ENCODE measurements at places on chromosomes 5 and 9.

- no peak for DNase-seq
Observed at GRCh38 chr9:97506787-97507186, 5.3 kb downstream of the TMOD1 start.

DNA sequence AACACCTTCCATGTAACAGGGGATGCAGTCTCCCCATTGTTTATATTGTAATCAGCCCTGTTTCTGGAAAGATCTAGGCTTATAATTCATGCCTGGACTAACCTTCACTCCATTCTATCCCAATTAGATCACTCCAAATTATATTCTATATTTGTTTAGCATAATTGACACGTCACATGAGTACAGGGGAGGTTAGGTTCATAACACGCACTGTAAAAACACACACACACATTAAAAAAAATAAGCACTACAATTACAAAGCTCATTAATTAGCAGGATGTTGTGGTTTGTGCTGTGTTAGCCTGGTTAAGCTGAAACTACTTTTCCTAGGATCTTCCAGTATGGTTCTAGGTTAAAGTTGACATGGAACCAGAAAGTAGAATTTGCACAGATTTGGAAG, 126.0 kb downstream of the MLLT3 start:
- DNase-seq: no peak

DNA sequence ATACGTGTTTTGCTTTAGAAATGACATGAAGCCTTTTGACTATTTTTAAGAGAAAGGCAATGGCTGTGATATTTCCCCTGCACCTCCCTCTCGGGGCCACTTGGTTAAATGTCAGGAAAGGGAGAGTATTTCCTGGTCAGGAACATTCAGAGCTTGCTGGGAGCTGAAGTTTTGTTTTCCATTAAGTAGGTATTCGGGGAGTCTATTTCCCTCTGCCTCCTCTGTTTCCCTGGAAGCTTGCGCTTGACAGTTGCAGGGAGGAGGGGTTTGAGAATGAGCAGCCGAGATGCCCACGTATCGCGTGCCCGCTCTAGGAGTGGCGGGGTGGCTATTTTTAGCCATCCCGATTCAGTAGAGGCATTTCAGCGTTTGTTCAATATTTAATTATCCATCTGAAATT, 6.7 kb downstream of the DAB2IP start:
- no peak for DNase-seq

DNA sequence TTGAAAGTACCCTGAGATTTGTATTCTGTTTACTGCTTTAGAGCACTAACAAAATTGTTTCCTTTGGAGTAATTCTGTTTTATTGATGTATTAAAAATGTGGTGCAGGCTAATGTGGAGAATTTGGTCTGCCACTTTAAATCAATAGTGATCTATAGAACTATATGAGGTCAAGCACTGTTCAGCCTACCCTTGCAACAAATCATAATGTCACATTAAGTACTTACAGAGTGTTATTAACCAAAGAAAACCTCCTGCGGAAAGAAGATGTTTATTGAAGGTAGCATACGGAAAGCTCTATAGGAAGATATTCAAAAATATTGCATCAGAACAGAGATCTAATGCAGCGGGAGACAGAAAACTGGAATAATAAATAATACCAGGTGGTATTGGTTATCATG, 865.0 kb upstream of the TYRP1 start:
- DNase-seq: no peak

DNA sequence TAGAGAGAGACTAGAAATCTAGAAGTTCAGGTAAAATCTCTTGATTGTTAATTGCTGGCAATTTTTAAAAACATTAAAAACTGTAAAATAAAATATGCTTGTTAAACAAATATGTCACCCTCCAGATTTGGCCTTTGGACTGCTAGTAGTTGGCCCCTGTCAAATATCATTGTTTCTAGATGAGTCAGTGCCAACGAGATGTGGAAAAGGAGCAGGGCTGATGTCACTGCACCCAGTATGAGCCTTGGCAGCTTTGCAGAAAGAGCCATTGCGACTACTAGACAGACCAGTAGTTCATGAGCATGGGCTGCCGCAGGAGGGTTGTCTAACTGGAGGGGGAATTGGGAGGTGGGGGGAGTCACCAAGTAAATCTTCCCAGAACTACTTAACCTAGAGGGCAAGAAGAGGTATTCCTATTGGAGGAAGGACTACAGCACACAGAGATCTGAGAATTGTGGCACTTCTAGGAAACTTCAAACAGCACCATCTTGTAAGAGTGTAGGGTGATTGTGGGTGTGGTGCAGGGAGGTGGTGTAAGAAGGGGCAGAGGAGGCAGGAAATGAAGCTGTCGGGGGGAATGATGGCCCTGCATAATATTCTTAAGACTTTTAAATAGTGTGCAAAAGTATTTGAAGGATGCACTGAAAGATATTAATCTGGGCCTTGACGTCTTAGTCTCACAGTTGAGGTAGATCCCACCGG, 7.1 kb upstream of the DOCK2 start:
- no peak for DNase-seq

DNA sequence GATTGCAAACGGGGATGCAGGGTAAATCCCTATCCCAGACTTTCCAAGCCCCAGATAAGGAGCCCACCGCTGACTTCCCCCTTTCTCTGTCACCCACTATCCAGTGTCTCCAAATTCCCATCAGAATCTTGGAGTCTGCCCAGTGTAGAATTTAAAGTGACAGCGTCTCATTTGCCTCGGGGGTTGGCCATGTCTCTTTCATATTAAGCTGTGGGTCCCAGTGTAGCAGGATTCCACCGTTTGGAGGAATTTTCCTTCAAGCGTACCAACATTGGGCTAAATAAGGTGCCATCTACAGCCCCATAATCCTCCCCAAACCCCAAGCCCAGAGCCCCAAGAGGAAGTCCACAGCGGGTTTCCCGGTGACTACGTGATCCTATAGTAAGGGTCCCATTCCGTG, 1.1 kb downstream of the BRINP1 start:
- DNase-seq: no peak

DNA sequence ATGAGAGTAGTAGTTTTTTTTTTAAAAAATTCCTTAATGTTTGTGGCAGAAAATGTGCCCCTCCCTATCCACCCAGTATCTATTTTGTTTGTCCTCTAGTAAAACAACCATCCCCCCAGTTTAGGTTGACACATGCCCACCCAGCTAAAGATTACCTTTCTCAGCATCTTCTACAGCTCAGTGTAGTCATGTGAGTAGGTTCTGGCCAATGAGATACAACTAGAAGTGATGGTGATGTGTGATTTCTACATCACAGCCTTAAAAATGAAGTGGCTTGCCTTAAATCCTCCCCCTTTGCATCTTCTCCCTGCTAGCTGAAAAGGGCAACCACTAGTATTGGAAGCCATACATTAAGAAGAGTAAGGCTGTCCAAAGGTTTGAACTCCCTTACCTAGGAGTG, 14.9 kb downstream of the CHD1 start:
- DNase-seq: no peak

DNA sequence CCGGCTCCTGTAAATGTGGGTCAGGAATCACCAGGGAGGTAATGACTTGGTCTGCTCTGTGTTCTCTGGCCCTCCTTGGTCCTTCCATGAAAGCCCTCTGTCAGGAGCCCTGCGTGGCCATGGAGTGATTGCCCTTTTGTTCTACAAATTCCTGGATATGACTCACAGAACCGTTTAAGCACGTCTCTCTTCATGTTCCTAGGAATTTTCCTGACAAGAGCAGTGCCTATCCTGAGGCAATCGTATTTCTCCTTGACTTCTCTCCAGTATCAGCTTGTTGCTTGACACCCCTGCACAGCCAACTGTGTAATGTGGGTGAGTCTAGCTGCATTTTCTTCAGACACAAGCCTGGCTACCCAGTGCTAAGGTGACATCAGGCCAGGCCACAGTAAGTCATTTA, 274.3 kb upstream of the ZNF462 start:
- DNase-seq: no peak

DNA sequence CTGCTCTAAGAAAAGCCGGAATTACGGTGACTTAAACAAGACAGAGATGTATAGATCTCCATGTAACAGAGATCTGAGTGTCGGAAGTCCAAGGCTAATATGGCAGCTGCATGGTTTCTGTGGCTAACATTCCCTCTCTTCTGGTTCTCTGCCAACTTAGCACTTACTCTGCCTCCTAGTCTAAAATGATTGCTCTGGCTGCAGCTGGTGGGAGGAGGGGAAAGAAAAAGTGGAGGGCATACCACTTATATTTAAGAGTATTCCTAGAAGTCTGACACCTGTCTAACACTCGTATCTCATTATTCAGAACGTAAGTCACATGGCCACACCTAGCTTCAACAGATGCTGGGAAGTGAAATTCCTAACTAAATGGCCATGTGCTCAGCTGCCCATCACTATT, 551.5 kb upstream of the TLE4 start:
- no peak for DNase-seq

- no peak for DNase-seq
Observed at GRCh38 chr9:96419691-96419969, 1.5 kb upstream of the ZNF367 start.

DNA sequence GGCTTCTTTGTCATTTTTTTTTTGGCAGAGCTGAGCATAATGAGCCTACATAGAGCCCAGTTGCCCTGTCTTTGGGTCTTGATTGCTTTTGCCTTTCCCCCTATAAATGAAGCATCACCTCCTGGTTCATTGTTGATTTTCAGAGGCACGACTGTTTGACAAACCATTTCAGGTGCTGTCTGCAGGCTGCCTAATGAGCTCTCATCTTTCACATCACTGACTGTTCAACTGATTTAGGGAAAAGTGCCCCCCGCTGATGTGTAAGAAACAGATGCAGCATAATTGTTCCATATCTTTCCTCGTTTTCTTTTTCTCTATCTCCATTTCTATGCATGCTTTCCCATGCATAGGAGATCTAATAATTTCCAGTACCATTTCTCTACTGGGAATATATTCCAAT, 338.6 kb downstream of the TMEM38B start:
- no peak for DNase-seq

DNA sequence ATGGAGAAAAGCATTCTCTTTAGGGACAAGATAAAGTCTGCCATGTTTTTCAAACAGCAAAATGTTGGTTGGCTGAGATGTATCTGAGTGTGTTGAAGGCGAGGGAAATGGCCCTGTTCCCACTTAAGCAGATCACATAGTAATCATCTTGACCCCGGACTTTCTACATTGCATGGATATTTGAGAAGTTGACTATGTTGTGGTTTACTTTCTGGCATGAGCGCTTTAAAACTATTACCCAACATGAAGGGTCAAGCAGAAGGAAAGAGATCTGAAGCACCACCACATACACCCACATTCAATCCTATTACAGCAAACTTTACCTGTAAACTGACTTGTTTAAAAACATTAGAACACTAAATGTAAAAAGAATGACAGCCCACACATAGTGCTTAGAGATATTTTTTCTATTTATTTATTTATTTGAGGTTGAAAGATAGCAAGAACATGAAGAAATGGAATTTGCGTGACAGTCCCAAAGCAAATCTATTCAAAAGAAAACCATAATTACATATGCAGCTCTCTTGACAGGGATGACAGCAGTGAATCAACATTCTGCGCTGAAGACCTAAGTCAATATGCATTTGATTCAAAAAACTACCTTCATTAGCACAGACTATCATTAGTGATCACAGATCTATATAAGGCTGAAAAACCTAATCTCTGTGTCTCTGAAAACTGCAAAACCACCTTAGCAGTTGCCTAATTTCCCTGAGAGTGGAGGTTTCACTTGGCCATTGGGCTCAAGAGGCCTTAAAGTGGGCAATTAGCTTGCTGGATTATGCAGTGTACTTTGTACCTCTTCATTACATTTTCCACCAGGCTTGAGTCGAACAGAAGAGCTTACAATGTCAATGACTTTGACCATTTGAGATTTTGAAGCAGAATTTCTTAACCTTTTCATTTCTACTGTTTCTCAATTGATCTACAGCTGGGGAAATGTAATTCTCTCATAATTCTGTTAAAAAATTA, 195.0 kb downstream of the PDE4D start:
- DNase-seq: no peak

DNA sequence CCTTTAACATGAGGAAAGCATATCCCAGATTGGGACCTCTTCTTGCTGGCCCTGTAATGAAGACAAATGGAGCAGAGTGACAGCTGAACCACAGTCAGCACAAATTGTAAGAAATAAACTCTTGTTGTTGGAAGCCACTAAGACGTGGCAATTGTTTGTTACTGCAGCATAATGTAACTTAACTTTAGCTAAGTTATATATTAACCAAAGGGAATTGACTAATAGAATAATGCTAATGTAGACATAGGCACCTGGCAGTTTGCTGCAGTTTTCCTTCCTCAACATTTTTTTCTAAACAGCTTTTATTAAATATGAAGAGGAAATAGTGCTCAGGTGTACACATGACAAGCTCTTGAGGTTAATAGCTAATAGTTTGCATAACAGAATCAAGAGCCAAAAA, 300.7 kb upstream of the SLC30A5 start:
- DNase-seq: no peak

- DNase-seq: no peak
Observed at GRCh38 chr5:132764051-132764450, 13.0 kb downstream of the SEPTIN8 start.

DNA sequence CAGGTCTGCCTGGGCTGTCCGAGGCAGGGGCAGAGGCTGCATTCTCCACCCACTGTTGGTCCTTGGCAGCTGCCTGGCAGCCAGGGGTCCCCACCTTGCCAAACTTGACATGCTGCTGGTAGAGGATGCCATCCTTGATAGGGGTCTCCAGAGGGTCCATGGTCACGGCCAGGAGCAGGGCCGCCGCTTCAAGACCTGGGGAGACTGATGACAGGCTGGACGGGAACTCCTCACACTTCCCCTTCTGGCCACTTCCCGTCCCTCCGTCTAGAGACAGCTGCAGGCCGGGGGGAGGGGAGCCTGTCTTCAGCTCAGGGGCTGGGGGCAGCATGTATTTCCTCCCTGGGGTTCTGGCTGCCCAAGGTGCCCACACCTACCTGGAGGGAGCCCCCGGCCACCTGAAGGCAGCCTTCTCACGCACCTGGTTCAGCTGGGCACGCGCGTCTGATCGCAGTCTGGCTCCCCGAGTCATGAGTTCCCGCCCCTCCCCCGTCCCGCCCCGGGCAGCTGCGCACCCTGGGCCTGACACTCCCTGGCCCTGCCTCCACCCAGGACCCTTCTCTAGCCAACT, at the start of gene DOK3:
Gene DOK3, minus strand, starts transcription at position 446 of the 571 bp plus-strand sequence. Its CDS starts 286 bp downstream, at position 160.
- no peak for DNase-seq

DNA sequence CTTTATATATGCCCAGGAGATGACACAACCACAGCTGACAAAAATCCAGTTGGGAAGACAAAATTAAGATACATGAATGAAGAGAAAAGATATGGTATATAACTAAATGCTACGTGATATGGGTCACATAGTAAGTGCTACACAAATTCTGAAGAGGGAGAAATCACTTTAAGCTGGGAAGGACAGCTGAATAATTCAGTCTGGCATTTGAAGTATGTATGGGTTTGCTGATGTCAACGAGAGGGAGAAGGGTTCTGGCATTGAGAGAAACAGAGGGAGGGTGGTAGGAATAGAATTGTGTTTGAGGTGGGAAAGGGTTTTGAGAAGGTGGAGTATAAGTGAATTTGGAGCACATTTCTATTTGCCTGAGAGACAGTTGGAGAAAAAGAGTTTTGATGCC, 6.7 kb upstream of the SLIT3 start:
- no peak for DNase-seq

DNA sequence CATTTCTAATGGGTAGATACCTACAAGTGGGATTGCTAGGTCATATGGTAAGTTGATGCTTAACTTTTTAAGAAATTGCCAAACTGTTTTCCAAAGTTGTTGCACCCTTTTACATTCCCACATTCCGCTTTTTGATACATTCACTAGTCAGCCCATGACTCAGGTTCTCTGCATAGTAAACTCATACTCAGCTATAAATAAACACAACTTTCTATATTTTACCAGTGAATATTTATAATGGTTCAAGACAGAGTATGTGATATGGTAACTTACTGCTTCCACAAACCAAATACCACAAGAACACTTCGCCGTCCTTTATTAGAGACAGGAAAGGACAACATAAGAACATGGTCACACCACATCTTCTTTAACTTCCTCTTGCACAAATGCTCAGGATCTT, 54.0 kb downstream of the PLPP1 start:
- no peak for DNase-seq

Data from hippocampal formation (tissue), 2 donors.